ENCODE measurements at places on chromosomes 6 and 20.

DNA sequence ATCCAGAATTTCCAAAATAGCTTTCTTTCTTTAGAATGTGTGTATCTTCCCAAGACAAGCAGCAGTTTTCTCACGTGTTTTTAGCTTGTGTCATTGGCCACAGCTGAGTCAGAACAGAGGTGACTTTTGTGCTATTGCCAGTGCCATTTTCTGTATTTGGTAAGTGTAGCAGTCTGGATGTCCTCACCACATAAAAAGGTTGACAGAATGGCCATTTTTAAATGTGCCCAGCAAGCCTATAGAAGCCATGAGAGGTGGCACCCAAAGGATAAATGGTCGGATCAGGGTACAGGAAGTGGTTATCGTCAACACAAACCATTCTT, 269.5 kb upstream of the HSF2 start:
- no peak for DNase-seq

GRCh38 chr6:56934876-56935275, 20.0 kb upstream of the BEND6 start:
- DNase-seq = no peak

GRCh38 chr6:143014764-143015163, 45.9 kb upstream of the AIG1 start:
- no peak for DNase-seq

DNA sequence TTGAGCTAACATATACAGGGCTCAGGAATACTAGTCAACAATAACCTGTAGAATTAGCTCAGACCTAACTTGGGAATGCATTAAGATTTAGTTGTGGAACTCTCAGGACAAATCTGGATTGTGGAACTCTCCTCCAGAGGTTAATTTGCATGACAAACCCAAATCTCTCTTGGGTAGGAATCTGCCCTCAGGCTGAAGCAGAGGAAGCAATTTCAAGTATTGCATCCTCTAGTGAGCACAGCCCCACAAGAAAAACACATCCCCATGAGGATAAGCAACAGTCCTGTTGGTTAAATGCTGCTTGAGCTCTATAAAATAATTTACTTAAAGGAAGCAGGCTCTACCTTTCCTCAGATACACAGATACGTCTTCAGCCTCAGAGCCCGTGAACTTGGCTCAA, 170.9 kb upstream of the STXBP5 start:
- no peak for DNase-seq

- DNase-seq = no peak
Measured at GRCh38 chr6:109062216-109062615, 32.4 kb downstream of the SESN1 start.

GRCh38 chr6:40669343-40669742, 82.2 kb upstream of the LRFN2 start:
- DNase-seq = no peak

GRCh38 chr6:148768646-148769270, 21.9 kb downstream of the UST start:
- DNase-seq = no peak

- DNase-seq = peak; percentile 99
Measured at GRCh38 chr6:43627008-43627825, 1.8 kb downstream of the GTPBP2 start.

DNA sequence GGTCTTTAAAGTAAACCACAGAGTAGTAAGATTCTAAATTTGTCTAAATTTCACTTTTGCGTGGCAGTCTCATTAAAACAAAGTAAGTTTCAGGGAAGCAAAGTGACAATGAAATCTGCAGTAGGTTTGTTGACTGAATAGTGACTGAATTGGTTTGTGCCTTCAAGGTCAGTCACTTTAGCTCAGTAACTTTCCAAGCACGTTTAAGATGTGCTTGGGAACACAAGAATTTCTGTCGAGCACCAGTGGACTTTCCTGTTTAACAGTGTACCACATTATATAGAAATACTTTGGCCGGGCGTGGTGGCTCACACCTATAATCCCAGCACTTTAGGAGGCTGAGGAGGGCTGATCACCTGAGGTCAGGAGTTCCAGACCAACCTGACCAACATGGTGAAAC, 1.7 kb upstream of the CD24 start:
- no peak for DNase-seq

DNA sequence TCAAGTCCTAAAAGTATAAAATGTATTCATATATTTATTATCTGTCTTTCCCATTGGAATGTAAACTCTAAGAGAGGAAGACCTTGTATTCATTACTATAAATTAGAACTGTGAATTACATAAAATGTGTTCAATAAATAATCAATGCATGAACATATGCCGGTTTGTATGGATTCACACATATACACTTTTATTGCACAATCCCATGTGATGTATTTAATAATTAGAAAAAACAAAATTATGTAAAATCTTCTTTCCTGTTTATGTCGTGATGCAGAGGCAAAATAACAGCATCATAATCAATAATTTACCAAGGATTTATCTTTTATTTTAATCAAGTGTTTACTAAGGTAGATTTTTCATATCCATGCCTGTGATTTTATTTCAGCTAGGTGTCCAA, 240.5 kb downstream of the KHDRBS2 start:
- no peak for DNase-seq

GRCh38 chr20:401682-402495, 6.2 kb upstream of the RBCK1 start:
- peak; percentile 70 for DNase-seq

- DNase-seq = peak; percentile 11
Measured at GRCh38 chr6:34412643-34413214, 13.1 kb downstream of the RPS10 start.

- DNase-seq = no peak
Measured at GRCh38 chr6:35681298-35681697, 7.4 kb downstream of the FKBP5 start.

DNA sequence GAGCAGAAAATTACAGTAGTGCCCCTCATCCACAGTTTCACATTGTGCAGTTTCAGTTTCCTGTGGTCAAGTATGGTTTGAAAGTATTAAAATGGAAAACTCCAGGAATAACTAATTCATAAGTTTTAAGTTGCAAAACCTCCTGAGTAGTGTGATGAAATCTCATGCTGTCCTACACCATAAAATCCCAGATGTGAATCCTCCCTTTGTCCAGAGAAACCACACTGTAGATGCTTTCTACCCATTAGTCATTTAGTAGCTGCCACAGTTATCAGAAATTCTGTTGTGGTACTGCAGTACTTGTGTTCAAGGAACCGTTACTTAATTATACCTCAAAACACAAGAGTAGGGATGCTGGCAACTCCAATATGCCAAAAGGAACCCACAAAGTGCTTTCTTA, 74.7 kb downstream of the PTCHD4 start:
- DNase-seq = peak; percentile 80

DNA sequence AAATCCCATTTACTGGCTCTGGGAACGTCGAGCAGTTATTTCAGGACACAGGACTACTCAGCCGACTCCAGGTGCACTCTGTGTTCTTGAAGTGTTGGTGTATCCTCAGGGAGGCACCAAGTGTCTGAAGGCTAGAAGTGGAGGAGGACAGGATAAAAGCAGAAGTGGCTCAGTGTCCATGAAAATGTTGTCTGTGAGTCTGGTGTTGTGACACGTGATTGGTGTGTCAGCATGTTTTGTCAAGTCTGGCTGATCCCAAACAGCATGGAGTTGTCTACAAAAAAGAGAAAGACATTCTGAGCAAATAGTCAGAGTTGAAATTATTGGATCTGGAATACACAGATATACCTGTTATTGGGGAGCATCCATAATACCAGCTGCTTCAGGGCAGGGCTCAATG, 30.3 kb downstream of the SCGN start:
- DNase-seq = no peak

GRCh38 chr6:83536034-83536646, 23.8 kb downstream of the PRSS35 start:
- peak; percentile 76 for DNase-seq

DNA sequence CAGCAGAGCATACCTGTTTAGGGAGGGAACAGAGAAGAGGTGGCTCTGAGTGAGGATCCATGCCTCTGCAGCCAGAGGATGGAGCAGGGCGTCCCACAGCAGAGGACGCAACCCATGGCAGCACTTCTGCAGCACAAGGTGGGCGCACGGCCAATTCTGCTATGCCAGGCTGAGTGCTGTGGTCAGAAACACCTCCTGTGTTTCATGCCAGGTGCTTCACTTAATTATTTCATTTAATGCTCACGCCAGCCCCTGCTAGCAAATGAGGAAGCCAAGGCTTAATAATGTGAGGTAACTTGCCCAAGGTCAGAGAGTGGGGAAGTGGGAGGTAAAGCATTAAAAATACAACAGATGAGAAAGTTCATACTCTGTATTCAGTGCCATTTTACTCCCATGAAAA, 68.5 kb upstream of the PTGIS start:
- no peak for DNase-seq

- DNase-seq = peak; percentile 84
Measured at GRCh38 chr6:29748391-29749307, 25.4 kb downstream of the HLA-F start.

- DNase-seq = no peak
Measured at GRCh38 chr6:21199262-21199661, 394.3 kb upstream of the SOX4 start.

GRCh38 chr6:24927277-24927955, 8.3 kb downstream of the RIPOR2 start:
- DNase-seq = no peak

- DNase-seq = no peak
Measured at GRCh38 chr6:45880676-45881075, 135.0 kb downstream of the CLIC5 start.

DNA sequence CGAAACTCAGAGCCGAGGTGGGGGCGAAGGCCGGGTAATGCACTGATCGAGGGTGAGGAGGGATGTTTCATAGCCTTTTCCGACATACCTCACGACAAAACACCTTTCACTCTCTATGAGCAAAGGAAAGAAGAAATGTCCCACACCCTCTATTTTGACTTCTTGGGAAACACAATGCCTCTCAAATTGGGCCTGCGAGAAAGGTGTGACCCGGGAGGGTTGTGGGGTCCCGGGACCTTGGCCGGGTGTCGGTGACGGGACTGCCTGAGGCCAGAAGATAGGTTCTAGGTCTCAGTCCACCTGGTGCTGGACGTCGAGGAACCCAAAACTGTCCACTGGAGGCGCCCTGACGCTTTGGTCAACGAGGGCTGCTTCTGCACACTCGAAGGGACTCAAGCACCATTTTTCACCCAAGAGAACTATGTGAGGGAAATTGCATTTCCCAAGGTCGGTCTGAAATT, 41.1 kb upstream of the OSTM1 start:
- peak; percentile 55 for DNase-seq

- DNase-seq = no peak
Measured at GRCh38 chr6:130424710-130425109, 58.9 kb downstream of the TMEM200A start.

GRCh38 chr20:56245761-56246160, 2.8 kb upstream of the MC3R start:
- DNase-seq = no peak

DNA sequence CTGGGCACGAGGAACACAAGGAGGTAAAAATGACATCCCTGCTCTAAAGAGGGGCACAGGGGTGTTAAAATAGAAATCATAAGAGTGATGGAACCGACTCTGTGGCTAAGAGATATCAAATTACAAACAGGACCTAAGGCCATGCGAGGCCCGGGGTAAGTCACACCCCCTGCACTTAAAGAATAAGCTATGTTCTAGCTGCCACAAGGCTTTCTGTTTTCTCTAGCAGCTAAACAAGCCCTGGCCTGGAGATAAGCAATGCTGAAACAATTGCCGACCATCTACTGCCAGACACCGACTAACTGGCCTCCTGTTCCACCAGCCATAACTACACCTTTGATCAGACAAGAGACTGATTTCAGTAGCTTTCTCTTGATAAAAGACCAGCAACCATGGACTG, 32.4 kb downstream of the MDGA1 start:
- DNase-seq = no peak

DNA sequence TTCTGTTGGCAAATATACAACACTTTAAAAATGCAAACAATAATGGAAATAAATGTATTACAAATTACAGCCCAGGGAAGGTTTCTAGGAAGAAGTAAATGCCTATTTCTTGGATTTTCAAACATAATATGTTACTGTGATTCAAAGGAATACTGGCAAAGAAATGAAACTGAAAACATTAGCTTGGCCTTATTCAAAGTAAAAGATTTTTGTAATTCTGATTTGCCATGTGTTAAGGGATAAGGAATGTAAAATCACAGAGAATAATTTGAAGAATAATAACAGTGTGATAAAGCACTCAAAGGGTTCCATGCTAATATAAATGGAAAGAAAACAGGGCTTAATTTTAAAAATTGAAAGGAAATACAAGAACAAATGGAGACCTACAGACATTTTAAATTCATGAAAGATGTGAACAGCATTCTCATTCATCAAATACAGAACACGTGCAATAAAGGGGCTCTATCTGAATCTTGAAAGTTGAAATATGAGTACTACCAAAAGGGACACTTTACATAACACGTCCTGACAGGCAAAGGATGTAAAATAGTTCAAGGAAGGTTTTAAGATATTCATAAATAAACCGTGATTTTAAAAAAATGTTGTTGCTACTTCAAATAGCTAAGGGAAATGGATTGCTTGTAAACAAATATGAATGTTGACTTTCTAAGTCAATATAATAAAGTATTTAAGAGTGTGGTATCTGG, 138.1 kb downstream of the RFPL4B start:
- DNase-seq = peak; percentile 1

DNA sequence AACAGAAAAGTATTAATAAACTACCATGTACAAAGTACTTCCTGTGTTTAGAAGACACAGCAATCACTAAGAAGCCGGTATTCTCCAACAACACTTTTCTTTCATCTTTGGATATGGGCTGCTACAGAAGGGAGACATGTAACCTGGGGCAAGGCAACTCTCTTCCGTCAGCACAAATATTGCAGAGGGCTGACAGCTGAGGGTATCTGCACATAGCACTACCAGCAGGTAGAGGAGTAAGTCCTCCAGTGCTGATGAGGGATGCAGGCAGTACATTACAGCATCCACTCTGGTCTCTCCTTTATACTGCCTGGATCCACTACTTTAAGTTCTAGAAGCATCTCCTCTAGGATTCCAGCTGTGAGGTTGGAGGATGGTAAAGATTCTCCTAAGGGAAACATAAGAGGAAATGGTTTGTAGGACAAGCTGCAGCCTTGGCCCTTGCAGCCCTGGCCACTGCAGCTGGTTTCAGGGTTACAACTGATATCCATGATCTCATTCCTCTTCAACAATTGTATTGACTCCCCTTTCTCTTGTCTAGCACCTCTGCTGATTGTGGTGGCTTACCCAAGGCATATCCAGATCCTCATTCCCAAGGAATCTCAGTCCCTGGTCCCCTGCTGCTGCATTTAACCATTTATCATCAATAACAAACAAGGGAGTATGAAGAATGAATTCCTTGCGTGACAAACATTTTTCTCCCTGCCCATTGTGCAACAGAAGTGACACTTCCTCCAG, 110.7 kb upstream of the ADGRF1 start:
- peak; percentile 50 for DNase-seq

DNA sequence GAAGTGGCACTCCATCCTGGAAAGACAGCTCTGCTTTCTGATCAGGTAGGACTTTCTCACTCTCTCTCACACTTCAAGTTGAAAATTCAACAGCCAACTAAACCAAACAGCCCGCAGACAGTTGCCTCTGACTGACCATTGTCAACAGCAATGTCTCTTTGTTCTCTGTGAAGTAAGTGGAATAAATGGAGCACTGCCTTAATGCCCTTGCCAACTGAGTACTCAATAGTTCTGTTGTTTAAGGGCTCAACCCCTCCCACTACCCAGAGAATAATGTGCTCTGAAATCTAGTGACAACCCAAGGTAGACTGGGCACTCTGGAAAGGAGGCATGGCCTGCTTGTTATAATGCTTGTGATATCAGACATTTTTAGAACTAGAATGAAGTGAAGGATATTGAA, 16.8 kb upstream of the BCLAF1 start:
- DNase-seq = no peak

GRCh38 chr20:48909910-48910309, 11.6 kb upstream of the ARFGEF2 start:
- no peak for DNase-seq
